NCI-H446 (cell line): ENCODE measurements at places on chromosomes 16 and 17.
A peak's percentile ranks its signal among the peaks of the same experiment; 100 is the strongest.

DNA sequence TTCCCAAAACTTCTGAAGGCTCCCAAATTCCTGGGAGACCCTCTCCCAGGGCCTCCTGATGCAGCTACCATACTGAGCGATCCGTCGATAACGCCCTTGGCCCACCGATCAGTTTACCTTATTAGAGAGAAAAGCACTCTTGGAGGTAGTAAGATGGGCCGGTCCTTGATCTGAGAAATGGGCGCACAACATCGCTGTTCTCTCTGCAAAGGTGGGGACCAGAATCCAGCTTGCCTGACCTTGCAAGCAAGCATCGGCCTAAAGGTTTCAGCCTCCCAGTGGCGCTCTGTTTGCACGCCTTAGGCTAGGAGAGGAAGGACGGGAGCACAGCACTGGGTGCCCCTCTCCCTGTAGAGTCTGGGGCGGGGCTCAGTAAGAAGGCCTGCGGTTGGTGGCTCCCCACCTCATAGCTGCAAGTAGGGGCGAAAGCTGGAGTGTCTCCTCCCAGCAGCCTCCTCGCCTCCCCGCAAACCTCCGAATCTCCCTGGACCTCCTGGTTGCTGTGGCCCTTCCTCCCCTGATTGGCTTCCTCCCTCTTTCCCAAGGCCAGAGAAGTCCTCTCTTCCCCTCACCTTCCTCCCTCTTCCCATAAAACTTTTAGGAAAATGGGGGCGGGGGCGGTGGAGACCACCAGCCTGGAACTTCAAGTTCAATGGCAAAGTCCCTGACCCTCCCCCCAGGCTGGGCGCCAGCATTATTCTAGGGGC is at the start of gene PRAC1:
Gene PRAC1 (minus strand): TSS at position 318 of the 707 bp plus-strand sequence. CDS start 126 bp downstream, at position 192.
- DNase-seq = no peak

GRCh38 chr16:57304169-57305061 is 19.9 kb upstream of the PLLP start:
- no peak for DNase-seq

DNA sequence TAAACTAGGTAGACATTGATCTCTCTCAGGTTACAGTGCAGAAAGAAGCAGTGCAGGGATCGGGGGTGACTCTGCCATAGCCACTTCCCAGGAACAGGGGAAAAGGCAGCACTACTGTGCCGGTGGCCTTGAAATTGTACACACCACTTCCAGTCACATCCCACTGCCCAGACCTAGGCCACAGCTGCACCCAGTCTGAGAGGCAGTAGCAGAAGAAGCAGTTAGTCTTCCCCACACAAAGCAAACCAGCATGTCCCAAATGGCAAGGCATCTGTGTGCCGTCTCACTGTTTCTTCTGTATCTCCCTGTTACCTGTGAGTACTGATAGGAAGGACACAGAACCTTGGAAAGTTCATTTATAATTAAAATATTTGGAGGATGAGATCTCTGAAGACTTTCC is 47.0 kb downstream of the TMC6 start:
- DNase-seq = no peak

GRCh38 chr16:68910051-68910450 is 66.7 kb downstream of the TANGO6 start:
- no peak for DNase-seq

DNA sequence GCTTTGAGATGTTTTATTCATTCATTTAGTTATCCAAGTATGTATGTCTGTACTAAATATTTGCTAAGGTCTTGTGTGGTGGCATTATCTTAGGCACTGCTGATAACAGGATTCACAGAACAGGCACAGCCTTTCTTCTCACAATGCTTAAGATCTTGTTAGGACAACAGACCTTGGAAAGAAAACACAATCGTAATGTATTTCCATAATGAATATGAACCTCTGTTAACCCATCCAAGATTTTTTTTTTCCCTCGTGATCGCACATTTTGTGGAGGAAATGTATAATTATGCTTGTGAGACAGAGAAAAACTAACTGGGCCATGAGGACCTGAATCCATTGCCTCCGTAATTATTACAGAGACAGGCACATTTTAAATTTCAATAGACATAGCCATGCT is 121.9 kb downstream of the NPIPB5 start:
- DNase-seq = no peak

DNA sequence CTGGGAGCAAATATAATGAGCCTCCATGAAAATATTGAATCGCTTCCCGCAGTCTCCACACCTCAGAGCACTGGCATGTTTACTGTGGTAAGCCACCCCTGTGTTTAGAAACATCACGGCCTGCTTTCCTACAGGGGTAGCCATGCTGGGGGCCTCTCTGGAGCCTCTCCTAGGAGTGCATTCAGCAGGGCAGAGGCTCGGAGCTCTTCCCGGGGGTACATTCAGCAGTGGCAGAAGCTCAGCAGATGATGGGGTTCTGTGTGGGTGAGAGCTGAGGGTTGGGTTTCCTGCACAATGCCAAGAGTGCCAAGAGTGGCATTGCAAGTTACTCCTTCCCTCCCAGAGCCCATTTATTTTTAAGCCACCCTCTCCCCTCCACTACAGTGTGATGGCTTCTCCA is 386.6 kb downstream of the SEC14L1 start:
- peak; percentile 58 for DNase-seq

- DNase-seq = no peak
Measured at GRCh38 chr16:72721981-72722380, 325.9 kb downstream of the ZFHX3 start.

DNA sequence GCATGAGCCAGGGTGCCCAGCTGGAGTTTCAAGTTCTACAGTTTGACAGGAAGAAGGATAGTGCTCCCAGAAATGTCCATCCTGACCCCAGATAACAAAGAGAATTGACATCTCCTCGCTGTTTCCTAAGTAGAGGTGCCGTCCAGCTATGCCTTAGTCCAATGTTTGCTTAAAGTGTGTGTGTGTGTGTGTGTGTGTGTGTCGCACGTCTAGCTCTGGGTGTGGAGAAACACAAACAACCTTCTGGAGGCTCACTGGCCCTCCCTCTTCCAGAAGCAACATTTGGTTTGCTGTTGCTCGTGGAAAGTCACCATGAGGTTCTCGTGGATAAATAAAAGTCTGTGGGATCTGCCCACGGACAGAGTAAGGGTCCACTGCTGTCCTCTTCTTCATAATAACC is 22.1 kb downstream of the EMP2 start:
- DNase-seq = no peak

DNA sequence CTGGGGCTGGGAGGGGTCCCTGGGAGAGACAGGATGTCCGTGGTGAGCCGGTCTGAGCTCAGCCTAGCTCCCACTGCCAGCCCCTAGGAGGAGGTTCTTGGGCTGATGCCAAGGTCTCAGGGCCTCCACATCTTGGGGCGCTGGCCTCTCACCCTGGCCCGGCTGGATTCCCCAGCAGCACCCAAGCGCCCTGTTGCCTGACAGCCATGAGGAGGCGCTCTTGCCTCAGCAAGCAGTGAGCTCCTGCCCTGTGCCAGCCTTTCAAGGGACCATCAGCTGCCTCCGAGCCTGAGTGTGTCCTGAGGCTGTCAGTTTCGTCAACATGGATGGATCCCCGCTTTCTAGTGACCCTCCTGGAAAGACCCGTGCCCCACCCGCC is 234.9 kb upstream of the CIBAR2 start:
- DNase-seq = peak; percentile 40

DNA sequence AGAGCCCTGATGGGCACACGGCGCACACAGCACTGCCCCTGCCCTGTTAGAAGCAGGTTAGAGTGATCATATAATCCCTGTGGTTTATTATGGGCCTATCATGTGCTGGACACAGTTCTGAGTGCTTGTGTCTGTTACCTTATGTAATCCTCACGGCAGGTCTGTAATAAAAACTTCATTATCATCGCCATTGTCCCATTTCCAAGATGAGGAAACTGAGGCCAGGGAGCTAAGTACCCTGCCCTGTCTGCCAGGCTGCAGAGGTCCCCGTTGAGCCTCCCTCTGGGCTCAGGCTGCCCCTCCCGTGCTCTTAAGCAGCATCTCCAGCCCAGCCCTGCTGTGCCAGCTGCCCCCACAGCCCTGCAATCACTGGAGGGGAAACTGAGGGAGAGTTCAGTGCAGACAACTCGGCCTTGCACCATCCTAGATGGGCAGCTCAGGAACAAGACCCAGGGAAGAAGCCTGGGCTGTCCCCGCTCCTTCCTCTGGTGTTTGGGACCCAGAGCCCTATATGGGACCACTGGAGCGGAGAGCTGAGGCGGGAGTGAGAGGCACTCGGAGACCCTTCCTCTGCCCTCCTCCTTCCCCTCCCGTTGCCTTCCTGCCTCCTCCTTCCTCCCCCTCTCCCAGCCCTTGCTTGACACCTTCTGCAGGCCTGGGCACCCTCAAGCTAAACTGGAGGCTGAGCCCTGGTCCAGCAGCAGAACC is 42.0 kb downstream of the WNT3 start:
- no peak for DNase-seq

DNA sequence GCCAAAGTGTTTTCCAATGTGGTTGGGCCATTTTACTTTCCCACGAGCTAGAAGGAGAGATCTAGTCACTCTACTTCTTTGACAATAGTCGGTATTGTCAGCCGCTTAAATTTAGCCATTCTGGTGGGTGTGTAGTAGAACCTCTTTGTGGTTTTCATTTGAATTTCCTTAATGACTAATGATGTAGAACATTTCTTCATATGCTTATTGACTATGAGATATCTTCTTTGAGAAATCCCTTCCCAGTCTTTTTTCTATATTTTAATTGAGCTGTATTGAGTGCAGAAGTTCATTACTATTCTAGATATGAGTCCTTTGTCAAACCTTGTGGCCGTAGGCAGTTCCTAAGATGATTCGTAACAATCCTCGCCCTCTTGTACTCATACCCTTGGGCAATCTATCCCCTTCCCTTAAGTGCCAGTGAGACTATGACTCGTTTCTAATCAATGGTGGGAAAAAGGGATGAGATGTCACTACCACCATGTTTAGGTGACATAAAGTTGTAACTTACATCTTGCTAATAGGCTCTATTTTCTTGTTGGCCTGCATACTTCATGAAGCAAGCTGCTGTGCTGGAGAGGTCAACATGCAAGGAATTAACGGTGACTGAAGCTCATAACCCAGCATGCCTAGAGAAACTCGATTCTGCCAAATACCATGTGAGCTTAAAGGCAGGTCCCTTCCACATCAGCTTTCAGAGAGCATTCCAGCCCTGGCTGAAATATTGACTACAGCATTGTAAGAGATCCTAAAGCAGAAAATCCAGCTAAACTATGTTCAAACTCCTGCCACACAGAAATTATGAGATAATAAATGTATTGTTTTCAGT is 817.9 kb upstream of the SOX9 start:
- no peak for DNase-seq
